Lung (tissue), 17 donors: ENCODE measurements at places on chromosomes 6 and 20.

- DNase-seq = peak; percentile 4
These were observed 1.1 kb upstream of the TBC1D32 start for GRCh38 chr6:121335087-121336008.

DNA sequence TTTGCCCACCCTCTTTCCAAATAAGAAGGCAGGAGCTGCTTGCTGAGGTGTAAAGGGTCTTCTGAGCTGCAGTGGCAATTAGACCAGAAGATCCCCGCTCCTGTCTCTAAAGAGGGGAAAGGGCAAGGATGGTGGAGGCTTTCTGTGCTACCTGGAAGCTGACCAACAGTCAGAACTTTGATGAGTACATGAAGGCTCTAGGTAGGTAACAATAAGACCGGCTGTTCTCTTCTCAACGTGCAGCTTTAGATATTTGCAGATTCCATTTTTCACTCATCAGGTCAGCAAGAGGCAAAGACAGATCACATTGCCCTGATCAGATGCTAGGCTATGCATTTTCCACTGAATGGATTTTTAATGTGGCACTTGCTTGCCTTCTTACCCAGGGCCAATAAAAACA is at the start of gene FABP7:
TSS of gene FABP7 (plus strand) at position 50 of the 400 bp plus-strand sequence. CDS start at position 129, 79 bp downstream.
- no peak for DNase-seq

GRCh38 chr6:166553563-166554271 is 32.8 kb downstream of the RAMACL start:
- peak; percentile 17 for DNase-seq

- DNase-seq = no peak
These were observed 30.8 kb downstream of the CD164 start for GRCh38 chr6:109351231-109352130.

DNA sequence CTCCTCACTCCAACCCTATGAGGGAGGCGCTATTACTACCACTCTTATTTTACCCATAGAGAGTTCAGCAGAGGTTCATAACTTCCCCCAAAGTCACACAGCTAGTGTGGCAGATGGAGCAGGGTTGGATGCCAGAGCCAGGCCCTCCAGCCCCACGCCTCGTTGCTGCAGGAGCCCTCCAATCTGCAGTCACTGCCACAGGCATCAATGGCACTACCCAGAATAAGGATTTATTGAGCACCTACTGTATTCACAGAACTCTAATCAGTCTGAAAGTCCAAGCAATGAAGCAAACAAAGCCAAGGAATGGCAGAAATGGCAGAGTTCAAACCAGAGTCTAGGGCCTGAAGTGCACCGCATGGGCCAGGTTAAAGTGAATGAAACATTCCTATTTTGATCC is 144.9 kb downstream of the LPA start:
- no peak for DNase-seq

DNA sequence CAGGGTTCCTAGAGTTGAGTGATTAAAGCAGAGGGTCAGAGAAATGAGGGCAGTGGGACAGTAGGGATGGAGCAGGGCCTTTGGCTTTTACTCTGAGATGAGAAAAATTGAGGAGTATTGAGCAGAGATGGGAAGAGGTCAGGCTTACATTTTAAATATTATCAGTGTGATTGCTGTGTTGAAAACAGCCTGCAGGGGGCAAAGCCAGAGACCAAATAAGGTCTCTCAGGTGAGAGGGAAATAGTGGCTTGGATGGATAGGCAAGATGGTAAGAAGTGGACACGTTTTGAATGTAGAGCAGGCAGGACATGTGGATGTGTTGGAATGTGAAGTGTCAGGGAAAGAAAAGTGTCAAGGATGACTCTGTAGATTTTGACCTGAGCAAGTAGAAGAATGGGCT is 105.0 kb upstream of the MAP3K7 start:
- no peak for DNase-seq

GRCh38 chr20:62995898-62996595 is 10.7 kb downstream of the BHLHE23 start:
- DNase-seq = no peak

DNA sequence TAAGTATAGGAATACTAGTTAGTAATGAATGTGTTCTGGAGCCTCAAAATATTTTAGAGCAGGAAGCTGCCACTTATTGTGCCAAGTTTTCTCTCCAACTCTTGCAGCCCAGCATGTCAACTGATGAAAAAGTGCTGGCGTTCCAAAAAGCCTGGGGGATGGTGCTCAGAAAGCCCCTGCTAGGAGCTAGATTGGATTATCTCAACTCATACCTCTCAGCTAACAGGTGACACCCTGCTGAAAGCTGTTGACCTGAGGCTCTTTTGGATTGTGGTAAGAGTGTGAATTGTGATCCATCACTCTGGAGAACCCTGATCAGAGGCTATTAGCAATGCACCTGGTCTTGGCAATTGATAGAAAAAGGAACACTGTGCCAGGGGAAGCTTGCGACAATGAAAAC is 580.4 kb downstream of the EYS start:
- peak; percentile 13 for DNase-seq

DNA sequence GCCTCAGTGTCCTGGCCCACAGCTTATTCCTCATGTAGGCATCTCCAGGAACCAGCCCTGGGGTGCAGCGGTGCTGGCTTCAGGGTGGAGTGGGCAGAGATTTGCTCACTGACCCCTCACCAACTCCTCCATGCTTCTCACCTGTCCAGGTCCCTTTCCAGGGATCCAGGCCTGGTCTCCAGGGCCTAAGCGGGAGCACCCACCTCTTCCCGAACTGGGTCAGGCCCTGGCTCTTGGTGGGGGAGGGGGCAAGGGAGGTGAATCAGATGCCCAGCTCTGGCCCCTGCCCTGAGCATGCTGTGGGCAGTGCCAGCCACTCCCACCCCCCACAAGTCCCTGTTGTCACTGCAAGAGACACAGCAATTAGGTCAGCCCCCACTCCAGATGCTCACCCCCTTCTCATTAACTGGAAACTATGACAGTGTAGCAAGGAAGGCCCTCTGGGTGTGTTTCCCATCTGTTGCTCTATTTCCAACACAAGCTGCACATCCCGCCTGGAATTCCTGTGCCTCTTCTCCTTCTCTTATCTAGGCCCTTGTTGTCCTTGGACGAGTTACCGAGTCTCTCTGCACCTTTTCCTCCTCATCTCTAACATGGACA is 37.0 kb downstream of the MDFI start:
- DNase-seq = no peak

DNA sequence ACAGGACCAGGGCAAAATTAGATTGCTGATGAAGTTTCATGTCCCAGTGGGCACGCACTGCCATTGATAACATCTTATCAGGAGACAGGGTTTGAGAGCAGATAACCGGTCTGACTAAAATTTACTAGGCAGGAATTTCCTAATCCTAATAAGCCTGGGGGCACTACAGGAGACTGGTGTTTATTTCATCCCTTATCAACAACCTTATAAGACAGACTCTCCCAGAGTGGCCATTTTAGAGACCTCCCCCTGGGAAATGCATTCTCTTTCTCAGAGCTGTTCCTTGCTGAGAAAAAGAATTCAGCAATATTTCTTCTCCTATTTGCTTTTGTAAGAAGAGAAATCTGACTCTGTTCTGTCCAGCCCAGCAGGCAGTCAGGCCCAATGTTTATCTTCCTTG is 423.4 kb upstream of the IMPG1 start:
- DNase-seq = no peak

- peak; percentile 64 for DNase-seq
These were observed 75.0 kb upstream of the EZR start for GRCh38 chr6:158894193-158894592.

- DNase-seq = no peak
These were observed 73.9 kb downstream of the PLG start for GRCh38 chr6:160775792-160776580.

DNA sequence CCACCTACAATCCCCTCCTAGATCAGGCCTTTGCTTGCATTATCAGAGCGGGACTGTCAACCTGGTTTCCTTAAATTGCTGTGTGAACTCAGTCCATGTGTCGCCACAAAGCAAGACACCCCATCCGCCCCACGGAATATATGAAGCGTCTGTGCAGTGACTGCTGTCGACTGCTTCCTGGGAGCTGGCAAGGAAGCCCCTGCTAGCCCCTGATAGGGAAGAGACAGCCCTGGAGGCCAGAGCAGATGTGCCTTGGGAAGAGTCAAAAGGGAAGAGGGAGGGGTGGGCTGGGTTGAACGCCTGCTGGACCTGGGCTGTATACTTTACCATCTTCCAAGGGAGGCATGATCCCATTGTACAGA is 44.1 kb upstream of the APCDD1L start:
- DNase-seq = no peak

DNA sequence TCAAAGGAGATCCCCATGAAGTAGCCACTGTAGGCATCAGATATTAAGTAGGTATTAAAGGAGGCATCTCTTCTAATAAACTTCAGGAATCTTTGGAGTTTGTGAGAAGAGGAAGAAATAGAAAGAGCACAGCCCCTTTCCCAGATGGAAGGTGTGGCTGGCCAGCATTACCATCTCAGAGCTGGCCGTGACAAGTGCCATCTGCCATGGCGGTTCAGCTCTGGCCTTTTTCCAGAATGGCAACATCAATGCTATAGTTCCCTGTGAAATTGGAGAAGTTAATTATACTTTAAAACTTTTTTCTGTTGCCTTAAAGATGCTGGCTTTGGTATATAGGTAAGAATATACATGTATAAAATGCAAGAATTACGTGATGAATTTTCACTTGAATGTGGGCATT is 51.9 kb upstream of the MCUR1 start:
- DNase-seq = peak; percentile 66

- no peak for DNase-seq
These were observed 604.7 kb downstream of the RFPL4B start for GRCh38 chr6:112951829-112952228.

- DNase-seq = no peak
These were observed 160.5 kb upstream of the AGPAT4 start for GRCh38 chr6:161434350-161434749.

DNA sequence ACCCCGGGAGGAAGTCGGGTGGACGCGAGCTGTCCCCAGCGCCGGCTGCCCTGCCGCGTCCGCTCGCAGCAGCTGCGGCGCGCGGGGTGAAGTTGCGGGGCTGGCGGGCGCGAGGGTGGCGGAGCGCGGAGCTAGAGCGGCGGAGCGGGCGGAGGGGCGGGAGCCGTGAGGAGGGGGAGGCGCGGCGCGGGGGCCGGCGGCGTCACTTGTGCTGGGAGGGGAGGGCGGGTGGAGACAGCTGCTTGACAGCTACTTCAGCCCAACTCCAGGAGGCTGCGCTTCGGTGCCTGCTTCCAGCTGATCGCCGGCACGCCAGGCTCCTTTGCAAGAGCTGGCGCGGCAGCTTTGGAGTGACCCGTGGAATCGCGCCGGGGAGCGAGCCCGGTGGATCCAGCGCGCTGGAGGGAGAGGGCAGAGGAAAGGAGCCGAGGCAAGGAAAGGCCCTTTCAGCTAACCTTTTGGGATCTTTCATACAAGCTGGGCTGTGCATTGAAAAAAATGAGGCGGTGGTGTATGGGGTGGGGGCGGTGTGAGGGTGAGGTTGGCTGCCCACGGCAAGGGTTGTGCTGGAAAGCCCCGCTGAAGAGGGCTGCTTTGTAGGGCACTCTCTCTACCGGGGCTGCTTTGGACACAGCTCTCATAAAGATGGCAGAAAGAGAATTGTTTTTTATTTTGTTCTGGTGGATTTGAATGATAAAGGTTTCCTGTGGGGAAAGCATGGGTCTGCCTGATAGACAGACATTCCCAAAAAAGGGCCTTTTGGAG is 24.6 kb downstream of the RIPOR2 start:
- DNase-seq = peak; percentile 83

DNA sequence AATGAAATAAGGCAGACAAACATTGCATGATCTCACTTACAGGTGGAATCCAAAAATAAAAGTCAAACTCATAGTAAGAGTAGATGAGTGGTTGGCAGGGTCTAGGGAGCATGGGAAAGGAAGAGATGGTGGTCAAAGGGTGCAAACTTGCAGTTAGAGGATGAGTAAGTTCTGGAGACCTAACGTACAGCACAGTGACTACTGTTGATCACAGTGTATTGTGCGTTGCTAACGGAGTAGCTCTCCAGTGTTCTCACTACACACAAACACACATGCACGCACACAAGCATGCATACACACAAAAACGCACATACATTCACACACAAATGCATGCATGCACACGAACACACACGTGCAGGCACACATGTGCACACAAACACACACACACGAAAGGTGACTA is 54.9 kb downstream of the LY86 start:
- no peak for DNase-seq

GRCh38 chr6:36389353-36389752 is 1.9 kb upstream of the ETV7 start:
- no peak for DNase-seq

DNA sequence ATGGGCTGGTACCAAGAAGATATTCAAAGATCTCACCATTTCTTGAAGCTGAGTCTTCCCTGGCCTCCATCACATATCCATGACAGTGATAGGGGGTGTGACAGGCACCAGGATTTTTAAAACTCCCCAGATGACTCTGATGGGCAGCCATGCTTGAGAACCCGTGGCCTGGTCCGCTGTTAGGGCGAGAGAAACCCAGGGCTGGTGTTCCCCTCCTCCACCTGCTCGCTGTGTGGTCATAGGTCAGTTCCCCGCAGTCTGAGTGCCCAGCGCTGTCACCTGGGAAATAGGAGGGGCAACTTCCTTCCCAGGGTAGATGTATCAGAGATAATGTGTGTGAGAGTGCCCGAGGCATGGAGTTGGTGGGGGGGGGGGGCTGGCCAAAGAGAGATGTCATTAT is 50.9 kb downstream of the TMEM242 start:
- DNase-seq = no peak

GRCh38 chr6:88558981-88559380 is 392.8 kb upstream of the CNR1 start:
- no peak for DNase-seq

DNA sequence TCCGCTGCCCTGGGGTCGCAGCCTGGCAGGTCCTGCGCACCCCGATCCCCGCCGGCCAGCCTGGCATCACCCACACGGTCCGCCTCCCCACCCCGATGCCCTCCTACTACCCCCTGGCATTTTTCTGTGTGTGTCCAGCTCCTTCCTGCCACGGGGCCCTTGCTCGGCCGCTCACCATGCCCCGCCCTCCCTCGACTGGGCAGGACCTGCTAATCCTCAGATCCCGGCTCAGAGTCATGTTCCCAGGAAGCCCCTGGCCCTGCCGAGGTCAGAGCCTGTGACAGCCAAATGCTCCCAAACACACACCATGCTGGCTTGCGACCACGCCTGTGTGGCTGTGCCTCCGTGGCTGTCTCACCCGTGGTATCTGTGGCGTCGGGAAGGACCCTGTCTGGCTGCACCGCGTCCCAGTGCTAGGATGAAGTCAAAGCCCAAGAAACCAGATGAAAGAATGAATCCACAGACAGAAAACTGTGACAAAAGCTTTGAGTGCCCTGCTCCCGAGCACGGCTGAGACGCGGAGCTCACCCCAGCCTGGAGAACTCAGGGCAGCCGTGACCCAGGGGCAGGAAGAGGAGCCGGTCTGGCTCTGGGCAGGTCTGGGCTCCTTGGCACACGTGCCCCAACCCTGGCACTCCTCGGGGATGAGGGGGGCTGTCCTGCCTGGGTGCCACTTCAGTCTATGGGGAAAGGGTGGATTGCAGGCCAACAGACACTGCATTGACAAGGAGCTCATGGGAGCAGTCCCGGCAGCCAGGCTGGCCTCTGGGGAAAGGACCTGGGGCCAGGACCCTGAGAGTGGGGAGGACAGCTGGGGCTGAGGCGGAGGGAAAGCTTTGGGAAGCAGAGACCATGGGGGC is 20.8 kb upstream of the SLCO4A1 start:
- no peak for DNase-seq
